T-cell (primary cell): ENCODE measurements at places on chromosomes 12 and 14.

- DNase-seq, result no peak
These were observed 111.5 kb upstream of the WSCD2 start for GRCh38 chr12:108017472-108018057.

GRCh38 chr14:101232340-101233020, 328.8 kb upstream of the DIO3 start:
- no peak for DNase-seq

- DNase-seq, result no peak
These were observed 33.4 kb upstream of the SMOC1 start for GRCh38 chr14:69845787-69846186.

DNA sequence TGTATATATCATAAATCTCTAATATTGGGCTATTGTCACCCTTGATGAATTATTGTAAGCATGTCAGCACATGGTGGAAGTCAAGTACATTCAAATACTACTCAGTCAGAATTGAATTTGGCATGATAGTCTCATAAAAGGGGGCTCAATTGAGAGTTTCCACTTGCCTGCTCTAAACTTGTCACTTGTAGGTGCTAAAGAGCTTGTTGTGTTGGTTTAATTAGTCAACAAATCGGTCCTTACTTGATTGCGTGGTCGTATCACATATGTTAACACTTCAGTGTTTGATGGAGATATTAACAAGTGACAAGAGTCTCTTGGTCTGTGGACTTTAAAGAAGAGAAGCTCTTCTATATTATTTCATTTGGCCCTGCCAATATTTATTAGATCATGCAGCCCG, 81.1 kb downstream of the NKX2-1 start:
- DNase-seq, result no peak

GRCh38 chr12:96233939-96234461, 39.8 kb downstream of the ELK3 start:
- no peak for DNase-seq

GRCh38 chr12:27015730-27016076, 1.5 kb upstream of the TM7SF3 start:
- DNase-seq, result no peak
